Omental fat pad (tissue), 4 donors: ENCODE measurements at places on chromosomes 7 and 10. TPM values are rescaled to one million over a fixed set of nuclear protein-coding genes. Genes with fewer than 3 reads are reported as not detected.

Gene WNT16
- not detected for total RNA-seq

Gene NEURL1
- total RNA-seq, result not detected

Gene TWNK
- total RNA-seq, result 6.5 TPM

GRCh38 chr7:47418601-47419309 lies 163.2 kb downstream of the TNS3 start:
- no peak for DNase-seq

DNA sequence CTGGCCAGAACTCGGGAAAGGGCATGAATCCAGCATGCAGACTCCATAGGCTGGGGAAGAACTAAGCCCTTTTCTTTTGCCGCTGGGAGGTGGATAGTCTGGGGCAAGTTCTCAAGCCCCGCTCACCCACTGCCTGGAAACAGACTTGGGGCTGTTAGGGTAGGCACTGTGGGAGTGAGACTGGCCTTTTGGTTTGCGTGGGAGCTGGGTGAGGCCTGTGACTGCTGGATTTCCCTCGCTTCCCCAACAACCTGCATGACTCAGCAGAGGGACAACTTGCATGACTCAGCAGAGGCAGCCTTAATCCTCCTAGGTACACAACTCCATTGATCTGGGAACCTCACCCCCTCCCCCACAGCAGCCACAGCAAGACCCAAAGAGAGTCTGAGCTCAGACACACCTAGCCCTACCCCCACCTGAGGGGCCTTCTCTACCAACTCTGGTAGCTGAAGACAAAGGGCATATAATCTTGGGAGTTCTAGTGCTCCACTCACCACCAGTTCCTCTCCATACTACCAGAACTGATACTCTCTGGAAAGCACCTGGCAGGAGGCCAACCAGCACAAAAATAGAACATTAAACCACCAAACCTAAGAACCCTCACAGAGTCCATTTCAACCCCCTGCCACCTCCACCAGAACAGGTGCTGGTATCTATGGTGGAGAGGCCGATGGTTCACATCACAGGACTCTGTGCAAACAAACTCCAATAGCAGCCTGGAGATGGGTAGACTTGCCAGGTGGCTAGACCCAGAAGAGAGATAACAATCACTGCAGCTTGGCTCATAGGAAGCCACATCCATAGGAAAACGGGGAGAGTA lies 81.4 kb upstream of the LAMB4 start:
- no peak for DNase-seq

GRCh38 chr10:105742184-105742583 lies 1101.1 kb downstream of the SORCS3 start:
- DNase-seq, result no peak
